ENCODE measurements at places on chromosomes 16 and 17.

- peaks cover 6% of the 10 kb centered on the region for H3K27me3 ChIP-seq
- no peaks in the 10 kb centered on the region for H3K4me1 ChIP-seq
- no peaks in the 10 kb centered on the region for H3K36me3 ChIP-seq
Measured at GRCh38 chr16:72898216-72898825, 149.6 kb downstream of the ZFHX3 start.

DNA sequence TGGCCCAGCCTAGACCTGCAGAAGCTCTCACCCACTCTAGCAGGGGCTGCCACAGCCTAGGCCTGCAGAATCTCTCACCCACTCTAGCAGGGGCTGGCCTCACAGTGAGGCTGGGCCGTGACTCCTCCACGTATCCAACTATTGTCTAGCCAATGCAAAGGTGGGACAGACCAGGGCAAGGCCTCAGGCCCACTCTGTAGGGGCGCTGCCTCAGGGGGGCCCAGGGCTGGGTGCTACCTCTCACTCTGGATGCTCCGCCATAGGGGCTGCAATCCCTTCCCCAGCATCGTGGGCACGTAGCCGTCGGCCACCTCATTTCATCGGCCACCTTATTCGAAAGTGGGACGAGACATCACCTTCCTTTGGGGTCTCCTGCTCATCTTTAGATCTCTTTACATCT lies 51.7 kb downstream of the RPH3AL start:
- DNase-seq: no peak
- H3K27me3 ChIP-seq: peaks cover 2% of the 10 kb centered on the region
- no peaks in the 10 kb centered on the region for H3K36me3 ChIP-seq
- H3K4me3 ChIP-seq: no peak overlapping the region

DNA sequence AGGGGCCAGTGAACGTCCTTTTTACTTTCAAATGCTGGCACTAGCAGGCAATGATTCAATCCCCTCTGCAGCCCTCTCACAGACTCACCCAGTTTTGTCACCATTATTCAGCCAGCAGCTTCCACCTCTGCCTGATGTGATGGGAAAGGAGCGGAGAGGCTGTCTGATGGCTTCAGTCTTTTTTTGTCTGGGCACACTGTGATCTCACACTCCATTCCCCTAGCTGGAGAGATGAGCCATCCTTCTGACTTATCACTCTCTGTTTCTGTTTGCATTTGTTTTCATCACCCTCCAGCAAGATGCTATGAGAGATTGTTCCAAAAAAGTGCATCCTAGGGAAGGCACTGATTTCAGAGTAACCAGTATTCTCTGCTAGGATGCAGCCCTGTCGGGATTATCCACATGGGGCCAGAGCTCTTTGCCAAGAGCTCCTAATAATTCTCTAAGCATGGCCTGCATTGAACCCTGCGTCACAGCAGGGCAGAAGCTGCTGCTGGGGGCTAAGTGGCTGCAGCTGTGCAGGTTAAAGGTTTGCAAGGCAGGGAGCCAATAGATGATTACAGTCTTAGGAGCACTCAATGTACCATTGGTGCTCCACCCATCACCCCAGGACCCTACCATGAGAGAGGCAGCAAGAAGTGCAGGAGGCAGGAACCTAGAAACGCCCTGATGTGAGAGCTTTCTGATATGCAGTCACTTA lies 236.1 kb upstream of the C16orf82 start:
- no peaks in the 10 kb centered on the region for H3K36me3 ChIP-seq
- no peak for DNase-seq
- H3K4me1 ChIP-seq: no peaks in the 10 kb centered on the region
- no peak overlapping the region for H3K27ac ChIP-seq

DNA sequence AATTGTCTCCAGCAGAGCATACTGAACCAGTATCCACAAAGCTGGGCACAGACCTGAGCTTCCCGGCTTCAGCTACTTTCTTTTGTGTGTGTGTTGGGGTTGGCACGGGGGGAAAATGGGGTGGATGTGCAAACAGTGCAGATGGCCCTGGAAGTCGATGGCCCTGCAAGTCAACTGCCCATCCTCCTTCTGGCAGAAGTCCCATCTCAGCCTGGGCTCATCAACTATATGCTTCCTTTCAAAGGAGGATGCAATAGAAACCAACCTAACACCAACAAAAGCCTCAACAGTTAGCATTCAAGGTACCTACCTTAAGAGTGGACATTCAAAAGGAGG lies 55.7 kb downstream of the SOX9 start:
- DNase-seq: no peak
- H3K4me1 ChIP-seq: no peaks in the 10 kb centered on the region
- no peak overlapping the region for H3K27ac ChIP-seq
- H3K4me3 ChIP-seq: no peak overlapping the region
- no peaks in the 10 kb centered on the region for H3K36me3 ChIP-seq
- H3K27me3 ChIP-seq: no peaks in the 10 kb centered on the region

DNA sequence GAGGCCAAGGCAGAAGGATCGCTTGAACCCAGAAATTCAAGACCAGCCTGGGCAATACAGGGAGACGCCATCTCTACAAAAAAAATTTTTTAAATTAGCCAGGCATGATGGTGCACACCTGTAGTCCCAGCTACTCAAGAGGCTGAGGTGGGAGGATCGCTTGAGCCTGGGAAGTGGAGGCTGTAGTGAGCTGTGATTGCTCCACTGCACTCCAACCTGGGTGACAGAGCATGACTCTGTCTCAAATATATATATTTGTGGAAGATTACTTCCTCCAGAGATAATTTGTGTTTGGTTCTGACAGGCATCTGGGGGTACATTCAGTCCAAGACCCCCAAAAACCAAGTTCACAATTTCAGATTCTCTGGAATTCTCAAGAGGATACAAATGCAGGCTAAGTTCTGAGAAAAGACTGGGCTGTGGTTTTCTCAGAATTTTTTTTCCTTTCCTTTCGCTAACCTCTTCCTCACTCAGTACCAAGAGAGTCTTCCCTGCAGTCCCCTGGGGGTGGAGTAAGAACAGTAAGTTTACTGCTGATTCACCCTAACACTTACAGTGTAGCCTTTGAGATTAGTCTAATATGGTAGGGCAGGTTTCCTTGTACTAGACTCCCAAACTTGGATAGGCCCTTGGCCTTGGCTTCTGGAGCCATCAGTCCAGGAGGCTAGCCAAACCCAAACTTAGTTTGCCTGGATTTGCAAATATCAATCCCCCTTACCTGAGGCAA lies 15.1 kb downstream of the GSDMB start:
- peak; percentile 40 for DNase-seq
- no peaks in the 10 kb centered on the region for H3K27me3 ChIP-seq
- H3K4me1 ChIP-seq: peaks cover 49% of the 10 kb centered on the region
- peaks cover 51% of the 10 kb centered on the region for H3K36me3 ChIP-seq
